ENCODE measurements at places on chromosomes 6 and 20.
A peak's percentile ranks its signal among the peaks of the same experiment; 100 is the strongest.

GRCh38 chr6:24925661-24926060, 10.1 kb downstream of the RIPOR2 start:
- no peak for DNase-seq

DNA sequence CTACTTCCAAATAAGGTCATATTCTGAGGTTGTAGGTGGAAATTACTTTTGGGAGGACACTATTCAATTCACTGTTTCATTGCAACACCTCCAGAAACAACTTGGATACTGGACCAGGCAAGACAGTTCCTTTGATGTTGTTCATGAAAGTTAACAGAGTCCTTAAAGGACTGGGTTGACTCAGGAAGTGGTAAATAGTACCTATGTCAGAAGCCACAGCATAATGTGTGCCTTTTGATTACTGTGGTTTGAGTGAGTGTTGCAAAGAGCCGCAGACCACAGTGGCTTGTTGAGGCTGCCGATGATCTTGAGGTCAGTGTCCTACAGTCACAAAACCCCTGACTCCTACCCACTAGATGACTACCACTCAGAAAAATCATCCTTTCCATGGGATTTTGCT, 10.9 kb downstream of the IL20RA start:
- DNase-seq = peak; percentile 60

DNA sequence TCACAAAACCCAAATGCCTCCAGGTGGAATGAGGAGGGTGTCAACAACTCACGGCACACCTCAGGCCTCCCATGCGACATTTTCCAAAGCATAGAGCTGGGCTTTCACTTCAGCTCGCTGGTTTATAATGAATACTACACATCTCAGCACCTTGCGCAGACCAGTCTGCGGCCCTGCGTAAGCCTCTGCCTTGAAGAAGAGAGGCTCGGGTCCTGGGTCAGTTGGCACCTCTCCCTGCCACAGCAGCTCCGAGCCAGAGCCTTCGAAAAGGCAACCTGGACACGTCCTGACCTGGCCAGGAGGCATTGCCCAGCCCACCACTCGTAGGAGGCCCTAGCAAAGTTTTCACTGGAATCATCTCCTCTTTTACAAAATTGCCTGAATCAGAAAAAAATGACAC, 183.0 kb upstream of the AFDN start:
- no peak for DNase-seq

DNA sequence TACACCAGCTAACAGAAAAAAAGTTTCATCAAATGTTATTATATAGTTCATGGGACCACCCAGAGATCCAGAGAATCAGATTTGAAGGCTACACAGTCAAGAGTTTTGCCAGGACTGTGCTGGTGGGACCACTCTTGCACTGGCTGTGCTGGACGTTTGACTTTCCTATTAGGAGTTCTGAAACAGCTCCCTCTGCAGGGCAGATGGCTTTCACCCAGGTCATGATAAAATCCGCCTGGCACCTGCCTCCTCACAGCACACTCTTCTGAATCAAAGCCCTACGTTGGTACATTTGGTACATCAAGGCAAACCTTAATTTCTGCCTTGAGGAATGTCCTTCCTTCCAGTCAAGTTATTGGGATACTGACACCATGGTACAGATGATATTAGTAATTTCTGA, 302.1 kb downstream of the ZNF217 start:
- no peak for DNase-seq

GRCh38 chr6:70304616-70305015, 1.7 kb upstream of the COL9A1 start:
- DNase-seq = no peak

GRCh38 chr20:41176711-41177552, 39.6 kb downstream of the PLCG1 start:
- no peak for DNase-seq

- no peak for DNase-seq
These were observed 123.1 kb downstream of the OLIG3 start for GRCh38 chr6:137370871-137371633.

DNA sequence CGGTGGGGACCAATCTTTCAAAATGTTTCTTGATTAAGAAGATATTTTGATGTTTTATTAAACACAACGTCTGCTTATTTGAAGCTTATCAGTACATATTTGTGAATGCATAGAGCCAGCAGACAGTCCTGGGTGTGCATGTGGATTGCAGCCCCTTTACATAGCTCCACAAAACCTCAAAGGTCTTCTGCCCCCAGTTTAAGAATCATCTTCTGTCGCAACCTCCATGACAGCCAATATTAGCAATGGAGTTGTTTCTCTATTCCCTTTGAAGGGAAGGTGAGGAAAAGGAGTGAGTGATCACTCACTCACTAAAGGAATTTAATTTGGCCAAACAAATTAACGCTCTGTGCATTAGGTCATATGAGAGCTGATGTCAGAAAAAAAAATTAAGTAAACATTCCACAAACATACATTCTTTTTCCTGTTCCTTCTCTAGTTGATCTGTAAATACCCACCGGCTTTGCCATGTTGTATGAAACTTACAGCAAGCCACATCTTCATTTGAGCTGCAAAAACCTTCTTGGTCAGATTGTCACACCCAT, 152.9 kb downstream of the SIM1 start:
- DNase-seq = no peak

DNA sequence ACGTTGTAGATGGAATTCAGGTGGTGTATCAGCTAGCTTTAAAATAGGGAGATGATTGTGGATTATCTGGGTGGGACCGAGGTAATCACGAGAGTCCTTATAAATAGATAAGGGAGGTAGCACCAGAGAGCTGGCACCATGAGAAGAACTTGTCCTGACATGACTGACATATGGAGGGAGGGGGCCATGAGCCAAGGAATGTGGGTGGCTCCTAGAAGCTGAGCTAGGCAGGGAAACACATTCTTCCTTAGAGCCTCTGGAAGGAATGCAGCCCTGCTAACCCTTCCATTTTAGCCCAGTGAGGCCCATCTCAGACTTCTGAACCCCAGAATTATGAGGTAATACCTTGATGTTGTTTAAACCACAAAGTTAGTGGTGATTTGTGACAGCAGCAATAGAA, 321.1 kb upstream of the SULF2 start:
- DNase-seq = no peak

- DNase-seq = no peak
These were observed 603.5 kb downstream of the KHDRBS2 start for GRCh38 chr6:61682562-61682961.

DNA sequence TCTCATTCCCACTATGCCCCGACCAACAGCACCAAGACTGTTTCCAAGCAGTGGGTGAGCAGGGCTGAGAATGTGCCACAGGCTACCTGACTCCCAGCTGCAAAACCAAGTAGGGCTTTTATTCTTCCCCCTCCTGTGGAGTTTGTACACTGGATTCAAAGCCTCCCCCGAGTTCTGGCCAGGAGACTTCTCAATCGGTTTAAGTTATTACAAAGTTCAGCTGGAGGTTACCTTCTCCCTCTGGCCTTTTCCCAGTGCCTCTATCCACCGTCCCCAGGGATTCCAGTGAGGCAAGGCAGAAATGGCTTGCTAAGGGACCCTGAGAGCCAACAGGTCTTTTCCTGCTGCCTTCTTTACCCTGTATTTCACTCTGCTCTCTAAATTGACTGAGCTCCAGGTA, 217.0 kb downstream of the ADGRG6 start:
- no peak for DNase-seq

- no peak for DNase-seq
These were observed 472.5 kb upstream of the BTBD3 start for GRCh38 chr20:11445161-11445560.

- DNase-seq = peak; percentile 10
These were observed 24.5 kb upstream of the SMIM29 start for GRCh38 chr6:34273242-34273805.

DNA sequence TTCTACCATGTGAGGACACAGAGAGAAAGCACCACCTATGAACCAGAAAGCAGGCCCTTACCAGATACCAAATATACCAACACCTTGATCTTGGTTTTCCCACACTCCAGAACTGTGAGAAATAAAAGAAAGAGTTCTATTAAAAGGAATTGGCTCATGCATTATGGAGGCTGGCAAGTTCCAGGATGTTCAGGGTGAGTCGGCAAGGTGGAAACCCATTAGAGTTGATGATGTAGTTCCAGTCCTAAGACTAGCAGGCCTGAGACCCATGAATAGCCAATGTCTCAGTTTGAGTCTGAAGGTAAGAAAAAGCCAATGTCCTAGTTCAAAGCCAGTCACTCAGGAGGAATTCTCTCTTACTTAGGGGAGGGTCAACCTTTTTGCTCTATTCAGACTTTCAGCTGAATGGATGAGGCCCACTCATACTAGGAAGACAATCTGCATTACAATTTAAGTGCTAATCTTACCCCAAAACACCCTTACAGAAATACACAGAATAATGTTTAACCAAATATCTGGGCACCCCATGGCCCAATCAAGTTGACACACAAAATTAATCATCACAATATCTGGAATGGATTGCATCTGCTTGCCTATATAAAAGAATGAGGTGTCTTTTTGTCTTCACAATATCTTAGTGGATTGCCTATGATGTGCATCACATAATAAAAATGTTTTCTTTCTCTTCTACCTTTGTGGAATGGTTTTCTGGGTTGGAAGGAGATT, 5.5 kb upstream of the TAAR1 start:
- DNase-seq = no peak

DNA sequence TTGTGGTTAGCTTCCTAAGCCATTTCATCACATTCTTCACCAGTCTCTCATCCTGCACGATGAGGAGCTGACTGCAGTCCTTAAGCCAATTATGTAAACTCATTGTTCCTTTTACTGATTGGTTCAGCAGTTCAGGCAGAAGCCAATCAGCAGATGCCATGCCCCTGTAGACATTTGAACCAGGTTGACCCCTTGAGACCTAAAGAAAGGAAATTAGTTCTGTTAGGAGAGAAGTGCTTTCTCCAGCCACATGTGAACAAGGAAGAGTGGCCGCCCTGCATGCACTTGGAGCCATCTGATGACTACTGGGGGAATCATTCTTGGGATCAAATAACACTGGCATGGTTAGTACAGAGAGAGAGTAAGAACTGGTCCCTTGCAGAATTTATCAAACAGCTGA, 535.2 kb upstream of the ID4 start:
- no peak for DNase-seq

- DNase-seq = peak; percentile 14
These were observed 110.9 kb downstream of the HFE start for GRCh38 chr6:26197933-26198721.

DNA sequence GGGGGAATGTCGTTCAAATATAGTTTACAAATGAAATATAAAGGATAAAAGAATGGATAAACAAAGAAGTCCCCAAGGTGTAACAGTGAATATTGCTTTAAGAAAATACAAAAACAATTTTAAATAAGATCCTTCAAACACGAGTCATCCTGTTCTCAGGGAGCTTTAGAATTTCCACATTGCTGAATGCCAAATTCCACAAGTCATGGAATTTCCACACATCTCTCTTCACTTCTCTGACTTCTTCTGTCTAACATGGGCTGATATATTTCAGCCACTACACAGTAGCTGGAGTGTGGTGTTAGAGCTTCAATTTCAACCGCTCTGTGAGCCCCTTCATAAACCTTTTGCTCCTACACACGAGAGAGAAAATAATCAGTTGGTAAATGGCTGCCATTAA, 28.0 kb downstream of the IL22RA2 start:
- DNase-seq = no peak

DNA sequence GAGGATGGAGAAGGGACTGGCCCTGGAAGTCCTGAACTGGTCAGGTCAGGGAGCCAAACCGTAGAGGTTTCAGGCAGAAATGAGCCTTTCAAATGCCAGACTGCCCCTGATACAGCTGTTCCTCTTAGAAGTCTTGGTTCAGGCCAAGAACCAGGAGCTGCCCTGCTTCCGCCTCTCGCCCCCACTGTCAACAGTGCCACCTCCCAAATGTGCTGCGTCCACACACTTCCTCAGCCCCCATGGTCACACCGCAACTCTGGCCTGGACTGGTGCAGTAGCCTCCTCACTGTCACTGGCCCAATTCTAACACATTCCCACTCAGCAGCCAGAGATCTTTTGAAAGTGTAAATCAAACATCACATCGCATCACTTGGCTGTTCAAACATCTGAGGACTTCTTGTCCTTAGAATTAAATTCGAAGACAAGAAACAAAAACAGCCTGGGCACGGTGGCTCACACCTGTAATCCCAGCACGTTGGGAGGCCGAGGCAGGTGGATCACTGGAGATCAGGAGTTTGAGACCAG, 69.7 kb downstream of the STK35 start:
- no peak for DNase-seq

DNA sequence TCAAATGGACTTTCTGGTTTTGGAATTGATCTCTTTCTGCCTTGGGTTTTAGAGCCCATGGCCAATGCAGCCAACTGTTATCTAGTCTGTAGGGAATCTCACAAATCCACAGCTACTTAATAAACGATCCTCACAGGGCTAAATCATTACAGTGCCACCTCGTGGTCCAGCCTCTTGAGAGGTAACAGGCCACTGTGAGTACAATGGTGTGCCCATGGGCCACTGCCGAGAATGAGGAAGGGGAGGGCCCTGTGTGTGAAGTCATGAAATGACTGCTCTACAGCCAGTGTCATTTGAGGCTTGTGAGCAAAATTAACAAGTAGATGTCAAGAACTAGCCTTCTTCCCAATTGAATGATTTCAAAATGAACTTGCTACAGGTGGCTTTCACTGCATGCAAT, 54.3 kb upstream of the GMPR start:
- peak; percentile 15 for DNase-seq

DNA sequence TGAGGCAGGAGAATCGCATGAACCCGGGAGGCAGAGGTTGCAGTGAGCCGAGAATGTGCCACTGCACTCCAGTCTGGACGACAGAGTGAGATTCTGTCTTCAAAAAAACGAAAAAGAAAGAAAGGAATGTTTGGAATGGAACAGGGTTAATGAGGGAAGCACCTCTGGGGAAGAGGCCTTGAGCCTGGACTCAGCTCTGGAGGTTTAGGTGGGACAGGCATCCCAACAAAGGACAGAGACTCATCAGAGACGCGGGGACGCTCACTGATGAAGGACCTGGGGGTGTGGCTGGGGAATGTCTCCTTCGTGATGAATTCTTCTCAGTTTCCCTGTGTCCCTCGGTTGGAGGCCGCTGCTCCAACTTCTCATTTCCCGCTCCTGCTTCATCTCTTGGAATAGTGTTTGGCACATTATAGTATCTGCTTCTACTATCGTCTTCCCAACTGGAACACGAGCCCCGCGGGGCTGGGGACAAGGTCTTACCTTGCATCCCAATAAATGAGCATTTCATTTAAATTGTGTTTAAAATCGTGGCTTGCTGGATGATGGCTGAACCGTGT, 27.6 kb downstream of the KIF25 start:
- no peak for DNase-seq

- DNase-seq = no peak
These were observed 6.4 kb downstream of the CEP43 start for GRCh38 chr6:167005350-167006159.

- no peak for DNase-seq
These were observed 25.4 kb downstream of the PDRG1 start for GRCh38 chr20:31926493-31926892.
